Activated CD4-positive, alpha-beta T cell treated with anti-CD3 and anti-CD28 coated beads, Interleukin-2, amount 50 U/mL, for 4 hours (primary cell): ENCODE measurements at places on chromosomes 7 and 10.

- no peak for DNase-seq
Measured at GRCh38 chr7:71459132-71459531, 327.2 kb downstream of the GALNT17 start.

GRCh38 chr7:20241194-20241910, 24.2 kb upstream of the MACC1 start:
- no peak for DNase-seq

GRCh38 chr7:71705217-71705616, 573.3 kb downstream of the GALNT17 start:
- no peak for DNase-seq

GRCh38 chr10:58712982-58713381, 200.3 kb downstream of the BICC1 start:
- DNase-seq, result no peak

- DNase-seq, result peak; percentile 17
Measured at GRCh38 chr7:87218796-87219544, 562 bp downstream of the TMEM243 start.

- DNase-seq, result no peak
Measured at GRCh38 chr10:113517901-113518260, 35.0 kb upstream of the HABP2 start.

- no peak for DNase-seq
Measured at GRCh38 chr7:17307558-17307957, 9.1 kb downstream of the AHR start.

GRCh38 chr10:101224910-101225823, 4.1 kb downstream of the LBX1 start:
- DNase-seq, result no peak

DNA sequence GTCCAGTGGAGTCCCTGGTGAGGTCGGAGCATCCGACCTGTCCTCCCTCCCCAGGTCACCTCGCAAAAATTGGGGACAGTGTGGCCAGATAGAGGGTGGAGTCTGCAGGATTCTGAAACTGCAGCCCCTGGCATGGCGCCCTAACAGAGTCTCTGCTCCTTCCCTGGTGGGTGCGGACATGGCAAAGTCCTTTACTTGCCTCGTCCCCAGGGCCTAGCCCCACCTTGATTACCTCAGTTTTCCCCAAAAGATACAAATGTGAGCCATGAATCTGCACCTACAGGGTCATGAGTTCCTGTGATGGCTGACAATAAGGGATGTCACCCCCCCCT, 47.7 kb downstream of the NPVF start:
- no peak for DNase-seq

DNA sequence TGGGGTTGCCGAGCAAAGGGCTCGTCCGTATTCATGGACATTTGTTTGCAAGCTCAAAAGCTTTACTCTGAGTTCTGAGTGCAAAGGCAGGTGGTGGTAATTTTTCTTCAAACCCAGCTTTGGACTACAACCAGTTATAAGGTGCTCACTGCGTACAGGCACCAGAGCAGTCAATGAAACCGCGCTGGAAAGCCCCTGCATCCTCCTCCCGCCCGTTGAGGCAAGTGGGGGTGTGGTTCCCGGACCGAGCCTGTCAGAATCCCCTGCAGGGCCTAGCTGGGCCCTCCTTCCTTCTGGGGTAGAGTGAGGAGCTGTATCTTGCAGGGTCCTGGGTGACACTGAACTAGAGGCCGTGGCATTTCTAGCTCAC, 22.3 kb downstream of the AMZ1 start:
- peak; percentile 46 for DNase-seq

DNA sequence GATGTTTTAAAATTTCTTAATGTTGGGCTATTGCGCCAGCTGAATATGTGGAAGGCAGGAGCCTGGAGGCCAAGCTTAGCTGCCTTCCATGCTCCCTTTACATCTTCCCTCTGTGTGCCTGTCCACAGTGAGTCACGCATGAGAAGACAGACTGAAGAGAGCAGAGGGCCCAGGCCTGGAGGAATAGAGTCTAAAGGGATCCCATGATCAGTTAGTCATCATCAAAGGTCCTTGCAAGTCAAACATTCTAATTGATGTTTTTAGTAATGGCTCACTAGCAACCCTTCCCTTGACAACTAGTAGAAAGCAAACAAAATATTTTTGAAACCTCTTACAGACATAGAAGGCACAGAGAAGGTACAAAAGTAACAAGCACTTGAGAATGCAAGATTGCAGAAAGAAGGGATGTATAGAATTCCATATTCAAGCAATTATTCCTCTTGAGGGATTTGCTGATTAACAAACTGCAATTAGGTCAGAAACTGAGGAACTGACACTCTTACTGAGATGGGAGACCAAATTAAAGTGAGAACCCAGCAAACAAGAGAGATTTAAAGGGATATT, 30.7 kb upstream of the APBB1IP start:
- no peak for DNase-seq

GRCh38 chr10:101557541-101557940, 30.5 kb downstream of the POLL start:
- DNase-seq, result no peak

- DNase-seq, result no peak
Measured at GRCh38 chr7:30177965-30178364, 43.2 kb downstream of the MTURN start.

- no peak for DNase-seq
Measured at GRCh38 chr7:2523461-2523936, 3.9 kb downstream of the LFNG start.

DNA sequence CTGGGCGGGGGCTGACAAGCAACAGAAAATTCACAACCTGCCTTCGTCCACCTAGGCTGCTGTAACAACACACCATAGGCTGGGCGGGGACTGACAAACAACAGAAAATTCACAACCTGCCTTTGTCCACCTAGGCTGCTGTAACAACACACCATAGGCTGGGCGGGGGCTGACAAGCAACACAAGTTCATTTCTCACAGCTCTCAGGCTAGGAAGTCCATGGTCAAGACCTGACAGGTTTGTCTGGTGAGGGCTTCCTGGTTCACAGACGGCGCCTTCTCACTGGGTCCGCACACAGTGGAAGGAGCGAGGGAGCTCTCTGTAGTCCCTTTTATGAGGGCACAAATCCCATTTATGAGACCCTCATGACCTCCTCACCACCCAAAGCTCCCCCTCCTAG, 52.2 kb downstream of the DIP2C start:
- DNase-seq, result no peak

DNA sequence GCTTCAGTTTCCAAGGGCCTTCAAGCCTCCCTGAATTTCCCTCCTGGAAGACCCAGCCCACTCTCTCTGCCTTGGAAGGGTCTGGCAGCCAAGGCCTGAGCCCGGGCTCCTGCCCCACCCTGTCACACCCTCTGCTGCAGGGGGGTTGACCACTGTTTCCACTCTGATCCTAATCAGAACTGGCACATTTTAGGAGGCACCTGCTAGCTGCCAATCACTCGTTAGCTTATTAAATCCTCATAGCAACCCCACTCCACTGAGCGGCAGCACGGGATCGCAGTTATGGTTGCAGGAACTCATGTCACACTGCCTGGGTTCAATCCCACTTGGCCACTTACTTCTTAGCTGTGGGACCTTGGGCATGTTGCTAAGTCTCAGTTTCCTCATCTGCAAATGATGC, 12.9 kb downstream of the HSPB1 start:
- DNase-seq, result no peak

GRCh38 chr7:37984750-37985390, 64.4 kb downstream of the EPDR1 start:
- DNase-seq, result no peak

DNA sequence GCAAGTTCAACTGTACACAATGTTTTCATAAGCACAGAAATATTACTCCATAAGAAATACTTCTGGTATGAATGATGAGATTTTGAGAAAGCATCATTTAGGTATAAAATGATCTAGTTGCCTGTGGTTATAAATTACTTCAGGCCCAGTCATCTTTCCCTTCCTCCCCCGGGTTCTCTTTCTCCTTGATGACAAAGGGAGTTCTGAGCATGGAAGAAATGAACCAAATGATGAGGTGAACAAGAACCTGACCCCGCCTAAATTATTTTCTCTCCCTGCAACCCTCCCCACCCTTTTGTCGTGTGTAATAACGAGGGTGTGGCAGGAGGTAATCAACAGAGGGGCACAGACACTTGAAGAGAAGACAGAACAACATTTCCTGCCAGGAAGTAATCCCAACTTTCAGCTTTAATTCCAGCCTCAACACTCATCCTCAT, 319.6 kb upstream of the SP8 start:
- no peak for DNase-seq

DNA sequence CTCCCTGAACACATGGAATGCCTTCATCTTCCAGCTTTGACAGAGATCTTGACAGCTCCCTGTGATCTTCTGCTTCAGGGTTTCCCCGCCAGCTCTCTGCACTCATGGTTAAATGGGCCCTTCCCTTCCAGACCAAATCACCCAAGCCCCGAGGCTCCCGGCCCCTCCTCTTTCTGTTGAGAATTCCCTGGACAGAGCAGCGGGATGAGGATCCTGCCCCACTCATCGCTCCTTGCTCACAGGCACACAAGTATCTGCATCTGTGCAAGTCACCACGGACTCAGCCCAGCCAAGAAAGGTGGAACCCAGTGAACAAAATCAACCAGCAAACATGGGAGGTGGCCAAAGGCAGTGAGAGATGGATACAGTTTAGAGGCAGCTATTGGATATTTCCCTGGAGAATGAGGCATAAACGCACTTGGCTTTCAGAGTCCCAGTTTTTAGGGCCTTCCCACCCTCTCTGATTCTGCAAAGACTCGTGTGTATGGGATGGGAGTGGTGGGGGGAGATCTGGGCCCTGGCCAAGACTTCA, 37.7 kb upstream of the CXCL12 start:
- DNase-seq, result no peak

DNA sequence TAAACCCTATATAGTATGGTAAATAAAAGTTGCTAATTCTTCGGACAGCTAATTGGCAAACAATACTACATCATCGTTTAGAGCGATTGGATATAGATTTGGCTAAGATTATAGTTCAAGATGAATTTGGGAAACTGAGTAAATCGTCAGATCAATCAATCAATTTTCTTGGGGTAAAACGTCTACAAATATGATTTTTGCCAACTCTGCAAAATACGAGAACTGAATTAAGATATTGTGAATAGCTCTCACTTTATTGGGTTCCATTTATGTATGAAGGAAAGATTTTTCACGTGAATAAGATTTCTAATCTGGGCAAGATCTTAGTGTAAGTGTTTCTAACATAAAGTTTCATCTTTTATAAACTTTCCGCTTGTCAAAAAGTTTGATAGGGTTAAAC, 132.9 kb upstream of the AGR3 start:
- no peak for DNase-seq

- DNase-seq, result no peak
Measured at GRCh38 chr7:28418966-28419365, 6.6 kb downstream of the CREB5 start.

DNA sequence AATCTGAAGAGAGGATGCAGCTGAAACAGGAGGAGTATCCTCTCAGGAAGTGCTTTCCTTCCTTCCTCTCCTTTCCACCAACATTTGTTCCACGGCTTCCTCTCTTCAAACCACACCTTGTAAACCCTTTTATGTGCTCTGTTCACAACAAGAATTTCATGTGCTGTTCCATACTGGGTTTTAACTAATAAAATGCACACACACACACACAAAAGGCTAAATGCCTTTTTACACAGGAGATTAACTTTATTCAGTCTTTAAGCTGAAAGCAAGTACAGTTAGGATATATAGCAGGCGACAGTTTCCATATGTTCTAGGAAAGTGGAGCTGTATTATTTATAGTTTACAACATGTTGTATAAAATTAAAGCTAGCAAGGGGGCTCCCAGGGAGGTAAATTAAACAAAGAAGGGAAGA, 106.7 kb downstream of the REEP3 start:
- DNase-seq, result no peak

GRCh38 chr10:131882590-131883451, 18.0 kb upstream of the PPP2R2D start:
- DNase-seq, result no peak

- DNase-seq, result no peak
Measured at GRCh38 chr7:81206217-81206616, 287.4 kb upstream of the SEMA3C start.

DNA sequence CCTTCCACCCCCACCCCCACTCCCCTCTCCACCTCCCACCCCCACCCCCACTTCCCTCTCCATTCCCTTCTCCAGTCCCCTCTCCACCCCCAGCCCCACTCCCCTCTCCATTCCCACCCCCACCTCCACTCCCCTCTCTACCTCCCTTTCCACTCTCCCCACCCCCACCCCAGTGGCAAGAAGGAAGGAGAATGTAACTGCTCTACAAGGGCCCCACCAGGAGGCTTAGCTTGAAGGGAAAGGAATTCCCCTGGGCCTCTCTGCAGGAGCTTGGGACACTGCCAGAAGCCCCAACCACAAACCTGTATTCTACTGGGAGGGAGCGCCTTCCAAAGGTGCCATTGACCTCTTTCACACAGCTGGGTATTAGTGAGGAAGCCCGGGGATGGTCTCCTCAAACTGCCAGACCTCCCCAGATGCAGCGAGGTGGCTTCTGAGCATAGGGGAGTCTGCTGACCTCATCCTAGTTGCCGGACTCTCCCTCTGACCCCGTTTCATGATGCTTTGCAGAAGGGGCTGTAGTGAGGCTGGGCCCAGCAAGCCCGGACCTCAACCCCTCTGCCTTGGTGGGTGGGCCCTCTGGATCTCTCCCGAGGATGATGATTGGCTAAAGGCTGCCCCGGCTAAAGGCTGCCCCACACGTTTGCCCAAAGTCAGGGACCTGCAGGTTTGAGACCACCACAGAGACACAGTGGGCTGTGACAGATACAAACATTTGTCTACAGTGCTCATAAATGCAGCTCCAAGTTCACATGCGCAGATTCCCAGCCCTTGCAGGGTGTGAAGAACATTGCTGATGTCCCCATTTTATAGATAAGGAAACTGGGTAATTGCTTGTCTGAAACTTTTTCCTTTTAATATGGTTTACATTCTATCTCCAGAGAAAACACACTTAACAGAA, 2.9 kb downstream of the DEPP1 start:
- no peak for DNase-seq

DNA sequence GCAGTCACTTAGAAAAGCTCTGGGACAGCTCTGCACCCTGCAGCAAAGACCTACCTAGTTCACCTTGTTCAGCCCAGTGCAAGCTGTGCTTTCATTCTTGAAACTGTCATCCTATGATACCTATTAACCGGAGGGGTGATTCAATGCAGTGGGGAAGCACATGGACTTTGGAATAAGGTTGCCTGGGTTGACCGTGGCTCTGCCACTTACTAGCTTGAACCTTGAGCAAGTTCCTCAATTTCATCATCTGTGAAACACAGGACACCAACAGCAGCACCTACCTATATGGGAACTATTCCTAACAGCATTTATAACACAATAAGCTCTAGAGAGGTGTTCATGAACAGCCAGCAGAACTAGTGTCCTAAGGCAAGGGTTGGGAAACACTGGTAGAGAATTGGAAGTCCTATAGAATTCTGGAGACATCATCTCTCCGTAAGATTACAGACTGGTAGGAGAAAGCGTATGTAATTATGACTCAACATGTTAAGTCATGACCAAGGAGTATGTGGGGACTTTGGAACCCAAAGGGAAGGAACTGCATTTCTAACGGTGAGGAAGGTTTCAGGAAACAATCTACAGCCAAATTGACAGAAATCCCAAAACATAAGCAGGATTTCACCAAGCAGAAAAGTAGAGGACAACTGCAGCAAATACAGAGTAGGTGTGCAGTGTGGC, 270.0 kb downstream of the USP6NL start:
- no peak for DNase-seq
